Cerebellar nuclear complex (tissue), 1 donor: ENCODE measurements at places on chromosomes 4 and X.

DNA sequence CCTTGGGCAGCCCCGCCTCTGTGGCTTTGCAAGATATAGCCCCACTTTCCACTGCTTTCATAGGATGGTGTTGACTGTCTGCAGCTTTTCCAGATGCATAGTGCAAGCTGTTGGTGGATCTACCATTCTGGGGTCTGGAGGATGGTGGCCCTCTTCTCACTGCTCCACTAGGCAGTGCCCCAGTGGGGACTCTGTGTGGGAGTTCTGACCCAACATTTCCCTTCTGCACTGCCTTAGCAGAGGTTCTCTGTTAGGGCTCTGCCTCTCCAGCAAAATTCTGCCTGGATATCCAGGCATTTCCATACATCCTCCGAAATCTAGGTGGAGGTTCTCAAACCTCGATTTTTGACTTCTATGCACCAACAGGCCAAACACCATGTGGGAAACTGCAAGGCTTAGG is 153.7 kb downstream of the TBCK start:
- no peak for DNase-seq

DNA sequence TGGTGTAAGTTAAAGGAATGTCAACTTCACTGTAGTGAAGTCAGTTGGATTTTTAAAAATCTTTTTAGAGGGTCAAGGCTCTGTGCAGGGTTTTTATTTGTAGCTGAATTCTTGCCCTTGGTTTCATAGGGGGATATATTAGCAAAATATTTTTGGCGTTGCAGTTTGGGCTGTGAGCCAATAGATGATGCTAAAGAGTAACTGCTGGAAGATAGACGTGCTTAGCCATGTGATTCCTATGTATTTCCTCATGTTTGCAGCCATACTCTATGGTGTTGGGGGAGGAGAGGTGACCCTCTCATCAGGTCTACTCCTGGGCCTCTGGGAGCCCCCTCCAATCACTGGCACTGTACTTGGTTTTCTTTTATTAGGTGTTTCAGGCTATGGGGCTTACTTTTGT is 246.7 kb upstream of the ARHGAP24 start:
- no peak for DNase-seq

DNA sequence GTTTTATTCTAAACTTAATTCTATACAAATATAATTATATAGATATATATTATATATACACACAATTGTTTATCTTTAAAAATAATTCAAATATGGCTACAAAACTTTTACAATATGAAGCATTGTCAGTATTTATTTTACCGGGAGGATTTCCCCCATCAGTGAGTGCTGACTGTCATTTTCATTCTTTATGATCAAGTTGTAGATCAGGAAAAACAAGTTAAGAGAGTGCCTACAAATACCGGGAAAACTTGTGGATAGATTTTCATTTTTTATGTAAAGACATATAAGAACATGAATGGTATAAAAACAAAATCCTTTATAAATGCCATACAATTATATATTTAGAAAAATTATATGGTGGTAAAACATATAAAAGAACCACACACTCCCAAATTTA is 37.8 kb downstream of the CLCN3 start:
- DNase-seq, result no peak

- DNase-seq, result no peak
Observed at GRCh38 chr4:8840816-8841455, 30.7 kb downstream of the HMX1 start.

DNA sequence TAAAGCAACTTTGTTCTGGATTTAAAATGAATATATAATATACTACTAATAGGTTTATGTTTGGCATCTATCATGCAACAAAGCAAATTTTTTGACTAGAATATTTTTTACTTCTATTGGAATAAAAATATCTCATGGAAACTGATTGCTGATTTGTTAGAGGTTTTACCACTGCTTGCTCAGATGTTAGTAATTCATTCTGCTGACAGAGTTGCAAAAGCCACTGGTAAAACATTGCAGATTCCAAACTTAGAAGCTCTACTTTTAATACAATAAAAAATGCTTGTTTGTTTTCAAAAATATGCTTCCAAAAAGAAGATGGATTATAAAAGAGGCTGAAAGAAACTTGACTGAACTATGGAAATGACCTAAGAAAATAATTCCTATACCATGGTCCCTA is 795.2 kb downstream of the PCDH18 start:
- DNase-seq, result no peak

GRCh38 chr4:14254252-14254651 is 626.7 kb upstream of the BOD1L1 start:
- no peak for DNase-seq
